ENCODE measurements at places on chromosomes 1 and 21.

DNA sequence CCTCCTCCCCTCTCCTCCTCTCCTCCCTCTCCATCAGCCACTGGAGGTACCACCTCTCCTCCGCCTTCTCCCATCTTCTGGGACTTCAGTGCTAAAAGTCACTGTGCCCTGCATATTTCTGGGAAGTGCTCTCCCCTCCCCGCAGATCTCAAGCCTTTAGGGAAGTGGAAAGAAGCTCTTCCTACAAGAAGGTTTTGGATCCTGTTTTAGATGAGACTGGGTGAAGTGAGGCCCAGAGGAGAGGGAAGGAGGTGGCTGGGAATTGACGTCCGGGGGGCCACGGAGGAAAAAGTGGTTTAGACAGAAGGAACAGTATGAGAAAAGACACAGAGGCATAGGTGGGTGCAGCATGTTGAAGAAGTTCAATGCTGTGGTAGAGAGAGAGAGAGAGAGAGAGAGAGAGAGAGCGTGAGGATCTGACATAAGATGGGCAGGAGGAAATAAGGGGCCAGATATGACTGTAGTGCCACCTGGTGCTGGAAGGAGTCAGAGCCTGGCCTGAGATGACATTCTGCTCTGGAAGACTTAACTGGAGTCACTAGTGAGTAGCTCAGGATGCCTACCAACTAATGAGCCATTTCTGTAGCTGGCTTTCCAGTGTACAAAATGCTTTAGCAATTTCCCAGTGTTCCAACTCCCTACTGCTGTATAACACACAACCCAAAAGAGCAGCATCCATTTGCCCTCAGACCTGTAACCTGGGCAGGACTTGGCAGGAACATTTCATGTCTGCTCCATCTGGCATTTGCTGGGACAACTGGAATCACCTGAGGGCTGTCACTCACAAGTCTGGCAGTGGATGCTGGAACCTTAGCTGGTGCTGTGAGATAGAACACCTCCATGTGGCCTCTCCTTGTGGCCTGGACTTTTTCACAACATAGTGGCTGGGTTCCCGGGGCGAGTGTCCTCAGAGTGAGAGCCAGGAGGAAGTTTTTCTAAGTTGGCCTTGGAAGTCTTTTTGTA, 16.6 kb upstream of the ZSCAN20 start:
- DNase-seq: no peak

DNA sequence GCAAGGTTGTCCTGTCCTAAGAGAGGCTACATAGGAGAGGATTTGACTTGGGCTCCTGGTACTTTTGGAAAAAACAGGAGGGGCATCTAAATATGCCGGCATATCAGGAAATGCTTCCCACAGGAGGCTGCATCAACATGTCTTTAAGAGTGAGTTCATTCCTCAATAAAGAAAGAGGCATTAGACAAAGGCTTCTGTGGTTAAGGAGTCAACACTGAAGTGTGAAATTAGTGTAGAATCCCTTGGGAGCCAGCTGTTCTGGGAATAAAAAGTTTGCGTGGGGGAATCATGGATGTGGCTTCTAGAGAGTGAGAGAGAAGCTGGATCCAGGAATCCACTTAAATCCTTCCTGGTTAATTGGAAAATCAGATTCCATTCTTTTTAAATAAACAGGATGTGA, 69.5 kb downstream of the DNM3 start:
- no peak for DNase-seq

- no peak for DNase-seq
Observed at GRCh38 chr1:119181218-119181617, 40.8 kb upstream of the WARS2 start.

GRCh38 chr1:232533328-232533727, 96.6 kb downstream of the SIPA1L2 start:
- no peak for DNase-seq

DNA sequence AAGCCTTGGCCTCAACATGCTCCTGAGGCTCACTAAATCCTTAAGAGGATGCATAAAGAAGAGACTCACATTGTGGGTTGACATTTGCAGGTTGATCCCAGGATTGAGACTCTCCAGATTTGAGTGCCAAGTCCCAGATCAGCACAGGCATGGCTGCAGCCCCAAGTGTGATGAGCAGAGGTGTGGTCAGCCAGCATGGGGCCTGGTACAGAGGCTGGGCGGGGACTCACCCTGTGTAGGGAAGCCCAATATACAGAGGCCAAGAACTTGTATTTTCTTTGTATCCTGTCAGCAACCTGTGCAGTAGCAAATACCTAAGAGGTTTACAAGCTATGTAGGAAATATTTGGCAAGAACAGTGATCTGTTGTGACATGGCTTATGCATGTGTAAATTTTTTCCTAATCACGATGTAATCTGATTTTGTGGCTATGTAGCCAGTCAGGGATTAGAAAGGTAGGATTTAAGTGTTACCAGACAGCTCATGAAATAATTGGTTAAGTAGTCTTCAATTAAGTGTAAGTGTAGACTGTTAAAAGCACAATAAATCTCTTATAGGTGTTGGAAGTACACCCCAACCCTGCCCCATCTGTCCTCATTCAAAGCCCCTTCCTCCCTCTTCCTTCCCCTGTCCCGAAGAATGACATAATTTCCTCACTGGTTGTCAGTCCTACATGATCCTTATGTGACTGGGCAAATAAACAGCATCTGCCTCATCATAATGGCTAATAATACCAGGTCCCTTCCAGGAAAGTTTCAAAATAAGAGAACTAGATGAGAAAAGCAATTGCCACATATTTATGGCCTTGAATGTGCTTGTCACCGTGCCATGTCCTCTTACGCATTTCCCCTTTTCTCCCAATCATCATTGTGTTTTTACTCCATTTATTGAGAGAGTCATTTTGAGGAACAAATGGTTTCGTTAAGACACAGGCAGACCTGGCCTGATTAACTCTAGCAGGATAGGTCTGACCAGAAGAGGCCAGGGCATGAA, 120.9 kb downstream of the HLX start:
- DNase-seq: no peak

- DNase-seq: no peak
Observed at GRCh38 chr1:231407547-231408396, 14.3 kb downstream of the EGLN1 start.

DNA sequence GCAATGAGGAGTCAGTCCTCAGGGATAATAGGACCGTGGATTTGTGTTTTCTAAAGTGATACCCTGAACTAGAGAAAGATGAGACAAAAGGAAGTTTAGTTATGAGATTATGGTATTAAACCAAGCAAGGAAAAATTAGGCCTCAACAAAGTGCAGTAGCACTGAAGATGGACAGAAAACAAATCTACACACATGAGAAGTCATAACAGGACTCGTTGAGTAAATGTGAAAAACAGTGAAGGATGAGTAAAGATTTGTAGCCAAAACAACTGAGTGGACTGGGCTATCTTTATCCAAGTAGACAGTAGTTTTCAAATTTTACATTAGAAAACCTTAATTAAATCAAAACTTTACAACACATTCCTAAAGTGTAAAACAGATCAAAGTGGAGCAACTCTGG, 15.0 kb downstream of the EPRS1 start:
- no peak for DNase-seq

- DNase-seq: no peak
Observed at GRCh38 chr1:6077506-6077905, 31.8 kb downstream of the KCNAB2 start.

DNA sequence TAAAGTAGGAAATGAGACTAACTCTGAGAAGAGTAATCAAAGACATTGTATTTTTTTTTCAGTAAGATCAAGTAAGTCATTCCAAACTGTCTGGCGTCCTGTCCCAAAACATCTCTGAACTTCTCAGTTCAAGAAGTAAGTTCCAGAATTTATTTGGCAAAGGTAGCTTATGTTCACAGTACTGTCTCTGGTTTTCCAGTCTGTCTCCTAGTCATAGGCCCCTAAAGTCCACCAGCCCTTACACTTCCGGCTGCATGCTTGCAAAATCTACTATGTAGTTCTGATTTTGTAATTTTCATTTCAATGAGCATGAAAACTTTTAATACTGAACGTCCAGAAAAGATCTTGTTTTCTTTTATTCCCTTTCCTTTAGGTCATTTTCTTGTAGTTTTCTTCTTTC, 61.4 kb upstream of the S1PR1 start:
- no peak for DNase-seq

GRCh38 chr1:83693427-83694126, 305.4 kb downstream of the TTLL7 start:
- DNase-seq: no peak

- no peak for DNase-seq
Observed at GRCh38 chr1:64490213-64490818, 20.4 kb downstream of the CACHD1 start.

GRCh38 chr1:51328279-51328678, 2.1 kb downstream of the TTC39A start:
- no peak for DNase-seq

DNA sequence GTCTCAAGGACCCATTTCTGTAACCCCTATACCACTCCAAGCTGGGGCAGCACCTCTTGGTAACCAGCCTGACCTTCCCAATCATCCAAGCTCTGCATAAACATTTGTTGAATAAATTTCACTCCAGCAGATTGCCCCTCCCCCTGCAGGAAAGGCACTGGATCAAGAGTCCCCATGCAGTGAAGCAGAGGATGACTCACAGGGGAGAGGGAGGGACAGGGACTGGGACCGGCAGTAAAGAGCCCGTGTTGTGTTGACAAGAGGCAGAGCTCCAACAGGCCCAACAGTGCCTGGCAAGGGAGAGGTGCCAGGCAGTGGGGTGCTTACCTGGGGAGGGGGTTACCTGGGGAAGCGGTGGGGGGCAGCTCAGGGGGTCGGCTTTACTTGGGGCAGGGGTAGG, 32.3 kb downstream of the SLC9A1 start:
- DNase-seq: no peak

DNA sequence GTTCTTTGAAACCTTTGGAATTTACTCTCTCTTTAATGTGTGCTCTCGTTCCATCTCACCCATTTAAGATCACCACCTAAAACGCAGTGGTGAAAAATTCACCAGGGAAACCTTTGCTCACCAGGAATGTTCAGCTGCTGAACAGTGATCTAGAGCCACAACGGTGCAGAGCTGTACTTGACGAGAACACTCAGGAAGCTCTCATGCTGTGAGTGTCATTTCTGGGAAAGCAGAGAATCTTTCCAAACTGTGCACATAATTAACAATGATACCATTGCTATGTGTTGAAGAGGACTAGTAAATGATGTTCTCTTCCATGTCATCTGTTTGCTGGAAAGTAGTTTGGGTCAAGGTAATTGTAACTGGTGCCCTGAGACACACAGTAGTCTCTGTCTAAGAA, 117.1 kb downstream of the ZZZ3 start:
- DNase-seq: no peak

- no peak for DNase-seq
Observed at GRCh38 chr1:226823643-226824042, 46.8 kb upstream of the PSEN2 start.

GRCh38 chr1:216144661-216145450, 278.4 kb downstream of the USH2A start:
- no peak for DNase-seq

- no peak for DNase-seq
Observed at GRCh38 chr21:42818328-42818749, 61.0 kb downstream of the WDR4 start.

Measured in stimulated activated CD8-positive, alpha-beta memory T cell treated with anti-CD3 and anti-CD28 coated beads, Interleukin-4, amount 100 ng/mL, for 4 hours (primary cell).